ENCODE measurements at places on chromosomes 3 and 15.

GRCh38 chr3:8768364-8769087, 887 bp downstream of the OXTR start:
- no peak for DNase-seq

DNA sequence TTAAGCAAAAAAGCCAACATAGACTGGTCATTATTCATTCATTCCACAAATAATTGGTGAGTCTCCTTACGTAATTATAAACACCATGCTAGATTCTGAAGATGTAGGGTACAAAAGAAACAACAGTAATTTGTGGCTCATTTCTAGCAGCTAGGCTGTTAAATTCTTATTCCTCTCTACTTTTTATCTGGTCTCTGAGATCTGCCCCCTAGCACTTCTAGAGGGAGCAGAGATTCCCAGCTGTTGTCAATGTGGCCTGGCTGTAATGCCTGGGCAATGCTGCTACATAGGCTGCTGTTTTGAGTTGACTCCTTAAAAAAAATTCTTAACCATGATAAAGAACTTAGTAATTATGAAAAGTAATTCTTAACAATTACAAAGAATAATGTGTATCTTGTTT, 434.9 kb upstream of the THRB start:
- DNase-seq: no peak

- no peak for DNase-seq
These were observed 318.6 kb downstream of the SUCLG2 start for GRCh38 chr3:67335813-67336212.

DNA sequence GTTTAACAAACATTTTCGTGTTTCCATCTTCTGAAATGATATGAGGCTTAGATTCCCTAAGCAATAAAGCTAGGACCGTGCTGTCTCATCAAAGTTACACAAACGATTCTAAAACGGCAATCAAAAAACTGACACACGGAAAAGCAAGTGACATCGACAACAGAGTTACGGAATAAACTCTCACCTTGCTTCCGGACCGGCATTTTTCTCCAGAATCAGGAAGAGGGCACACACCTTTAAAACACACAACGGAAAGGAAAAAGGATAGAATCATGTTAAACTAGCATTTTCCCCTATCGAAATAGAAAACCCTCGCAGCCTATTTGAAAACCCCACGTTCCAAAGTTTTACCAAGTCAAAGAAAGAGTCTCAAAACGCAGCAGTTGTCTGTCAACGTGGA, 1.4 kb downstream of the DLG1 start:
- DNase-seq: no peak

- DNase-seq: peak; percentile 24
These were observed 13.0 kb downstream of the TGM5 start for GRCh38 chr15:43253431-43254403.

GRCh38 chr3:17103579-17103978, 218.8 kb downstream of the PLCL2 start:
- DNase-seq: no peak

DNA sequence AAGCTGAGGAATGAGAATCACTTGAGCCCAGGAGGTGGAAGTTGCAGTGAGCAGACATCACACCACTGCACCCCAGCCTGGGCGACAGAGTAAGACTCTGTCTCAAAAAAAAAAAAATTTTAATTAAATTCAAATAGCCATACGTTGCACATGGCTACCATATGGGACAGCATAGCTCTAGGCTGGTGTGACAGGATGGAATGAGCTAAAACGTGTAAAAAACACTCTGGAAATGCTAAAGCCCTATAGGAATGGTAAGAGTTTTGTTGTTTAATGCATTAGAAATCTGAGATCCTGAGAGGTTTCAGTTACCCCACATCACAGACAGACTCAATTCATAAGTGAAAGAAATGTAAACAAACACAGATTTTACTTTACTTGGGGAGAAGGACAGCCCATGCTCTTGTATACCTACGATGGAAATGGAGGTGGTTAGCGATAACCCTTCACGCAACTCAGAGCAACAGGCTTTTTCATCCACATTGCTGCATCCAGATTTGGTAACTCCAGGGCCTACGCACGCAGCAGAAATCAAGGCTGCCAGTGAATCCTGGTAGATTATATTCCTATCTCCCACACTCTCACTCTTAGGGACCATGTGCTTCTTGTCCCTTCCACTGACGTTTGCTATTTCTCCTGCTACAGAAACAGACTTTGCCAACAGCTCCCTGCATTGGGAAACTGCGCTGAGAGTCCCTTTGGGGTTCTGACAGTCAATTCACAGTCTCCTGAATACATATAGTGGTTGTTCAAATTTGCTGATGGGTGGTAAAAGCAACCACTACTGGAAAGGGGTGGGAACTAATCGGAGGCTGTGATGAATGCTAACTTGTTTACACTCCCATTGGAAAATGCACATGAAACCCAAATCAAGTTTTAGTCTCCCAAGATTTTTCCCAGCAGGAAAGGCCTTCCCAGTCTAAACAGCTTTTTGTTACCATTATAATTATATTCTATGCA, 3.1 kb downstream of the SH3BP5 start:
- no peak for DNase-seq

DNA sequence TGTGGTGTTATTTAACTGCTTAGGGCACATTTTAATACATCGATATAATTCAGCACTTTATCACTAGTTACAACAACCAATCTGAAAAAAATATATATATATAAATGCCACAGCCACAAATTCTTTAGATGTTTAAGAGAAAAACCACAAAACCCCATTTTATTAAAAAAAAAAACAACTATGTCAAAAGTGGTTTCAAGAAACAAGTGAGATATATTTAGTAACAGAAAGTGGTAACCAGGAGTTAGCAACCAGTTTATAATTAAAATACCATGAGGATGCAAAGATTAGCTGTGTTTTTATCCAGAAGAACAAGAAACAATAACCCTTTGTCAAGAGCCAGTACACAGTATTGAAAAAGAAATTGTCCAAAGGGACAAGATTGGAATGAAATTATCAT, 14.8 kb upstream of the DIPK2A start:
- no peak for DNase-seq

DNA sequence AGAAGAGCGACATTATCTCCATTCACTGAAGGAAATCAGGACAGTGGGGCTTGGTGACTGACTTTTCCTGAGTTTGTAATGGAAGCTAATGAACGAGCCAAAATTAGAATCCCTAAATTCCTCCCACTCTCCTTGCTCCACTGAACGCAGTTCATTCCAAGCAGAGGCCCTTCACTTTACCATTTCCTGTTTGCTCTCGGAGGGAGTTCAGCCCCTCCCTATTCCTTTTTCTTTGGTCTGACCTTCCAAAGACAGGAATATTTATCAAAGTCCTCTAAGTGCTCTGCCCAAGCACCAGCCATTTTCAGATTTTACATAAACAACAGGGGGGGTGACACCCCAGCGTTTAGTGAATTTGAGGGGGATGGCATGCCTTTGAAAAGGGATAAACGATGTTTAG, 24.0 kb upstream of the PTPRG start:
- no peak for DNase-seq

DNA sequence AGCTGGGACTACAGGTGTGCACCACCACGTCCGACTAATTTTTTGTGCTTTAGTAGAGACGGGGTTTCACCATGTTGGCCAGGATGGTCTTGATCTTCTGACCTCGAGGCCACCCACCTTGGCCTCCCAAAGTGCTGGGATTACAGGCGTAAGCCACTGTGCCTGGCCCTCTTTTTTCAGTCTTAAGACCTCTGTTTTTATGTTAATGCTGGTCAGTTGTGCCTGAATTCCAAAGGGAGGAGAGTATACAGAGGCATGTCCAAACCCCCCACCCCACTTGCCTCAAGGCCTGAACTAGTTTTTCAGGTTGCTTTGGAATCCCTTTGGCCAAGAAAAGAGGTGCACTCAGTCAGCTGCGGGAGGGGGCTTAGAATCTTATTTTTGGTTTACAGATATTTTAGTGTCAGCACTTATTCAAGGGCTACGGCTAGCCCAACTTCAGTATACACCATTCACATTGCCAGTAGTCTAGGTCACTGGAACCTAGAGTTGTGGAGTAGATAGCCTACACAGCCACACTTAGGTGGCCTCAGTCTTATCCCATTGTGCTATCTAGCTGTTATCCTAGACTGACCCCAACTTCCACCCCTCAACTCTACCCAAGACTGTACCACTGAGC, 128.0 kb upstream of the TPM1 start:
- DNase-seq: no peak

DNA sequence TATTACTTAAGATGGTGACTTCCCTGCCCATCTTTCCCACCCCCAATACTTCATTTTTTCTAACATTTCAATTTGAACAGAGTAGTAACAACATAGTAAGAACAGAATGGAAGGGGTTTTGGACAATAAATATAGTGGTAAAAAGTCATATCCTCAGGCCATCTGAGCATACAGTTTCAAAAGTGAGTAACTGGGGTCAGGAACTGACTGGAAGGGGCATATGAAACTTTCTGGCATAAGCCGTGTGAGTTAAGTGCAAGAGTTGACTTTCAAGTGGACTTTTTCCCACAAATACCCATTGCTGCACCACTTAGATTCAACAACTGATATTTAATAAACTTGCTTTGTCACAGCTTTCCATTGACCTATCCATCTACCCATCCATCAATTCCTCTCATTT, 153.5 kb upstream of the IL12A start:
- no peak for DNase-seq

GRCh38 chr3:27147215-27147614, 222.0 kb downstream of the NEK10 start:
- no peak for DNase-seq

DNA sequence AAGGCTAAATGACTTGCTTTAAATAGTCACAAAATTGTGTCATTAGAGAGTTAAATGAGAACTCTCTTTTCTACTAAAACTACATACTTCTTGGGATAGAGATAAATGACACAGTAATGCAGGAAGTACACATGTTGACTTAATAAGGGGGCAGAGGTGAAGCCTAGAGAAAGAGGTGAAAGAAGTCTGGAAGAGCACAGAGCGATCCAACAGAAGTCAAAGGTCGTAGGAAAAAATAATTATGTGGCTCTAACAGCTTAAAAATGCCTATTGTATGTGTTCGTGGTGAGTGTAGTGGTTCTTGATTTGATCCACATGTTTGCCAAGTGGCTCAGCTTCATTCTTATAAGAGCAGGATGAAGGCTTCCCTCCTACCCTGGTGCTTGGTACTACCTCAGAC, 61.7 kb downstream of the TMEM212 start:
- DNase-seq: no peak

GRCh38 chr3:132325634-132326033, 8.4 kb downstream of the ACP3 start:
- DNase-seq: no peak

GRCh38 chr3:51971350-51971749, 2.5 kb downstream of the ABHD14B start:
- DNase-seq: no peak

- DNase-seq: no peak
These were observed 53.3 kb downstream of the AAGAB start for GRCh38 chr15:67201136-67201535.

- DNase-seq: no peak
These were observed 170.5 kb upstream of the LRIG1 start for GRCh38 chr3:66671291-66671690.

DNA sequence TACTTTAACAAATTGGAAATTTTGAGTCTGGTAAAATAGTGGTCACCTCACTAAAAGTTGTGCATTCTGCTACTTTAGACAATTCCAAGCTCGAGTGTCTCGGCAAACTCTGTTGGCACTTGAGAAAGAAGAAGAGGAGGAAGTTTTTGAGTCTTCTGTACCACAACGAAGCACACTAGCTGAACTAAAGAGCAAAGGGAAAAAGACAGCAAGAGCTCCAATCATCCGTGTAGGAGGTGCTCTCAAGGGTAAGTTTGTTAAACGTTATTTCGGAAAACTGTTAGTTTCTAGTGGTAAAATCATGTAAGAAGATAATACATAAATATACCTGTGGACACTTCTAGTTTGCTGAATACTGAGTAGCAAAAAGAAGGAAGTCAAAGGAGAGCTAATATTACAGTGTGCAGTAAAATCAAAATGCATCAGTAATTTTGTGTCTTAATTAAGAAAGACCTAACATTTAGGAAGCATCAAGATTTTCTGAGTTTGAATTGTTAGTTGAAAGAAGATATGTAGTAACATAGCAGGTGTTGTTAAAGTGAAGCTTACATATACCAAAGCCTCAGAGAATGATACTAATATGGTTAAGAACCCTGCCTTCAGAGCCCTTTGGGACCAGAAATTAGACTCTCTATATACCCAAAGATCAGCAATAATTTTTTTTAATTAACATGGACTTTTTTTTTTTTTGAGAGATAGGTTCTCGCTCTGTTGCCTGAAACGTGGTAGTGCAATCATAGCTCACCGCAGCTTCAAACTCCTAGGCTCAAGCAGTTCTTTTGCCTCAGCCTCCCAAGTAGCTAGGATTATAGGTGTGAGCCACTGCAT, 23.0 kb downstream of the BUB1B start:
- DNase-seq: no peak

DNA sequence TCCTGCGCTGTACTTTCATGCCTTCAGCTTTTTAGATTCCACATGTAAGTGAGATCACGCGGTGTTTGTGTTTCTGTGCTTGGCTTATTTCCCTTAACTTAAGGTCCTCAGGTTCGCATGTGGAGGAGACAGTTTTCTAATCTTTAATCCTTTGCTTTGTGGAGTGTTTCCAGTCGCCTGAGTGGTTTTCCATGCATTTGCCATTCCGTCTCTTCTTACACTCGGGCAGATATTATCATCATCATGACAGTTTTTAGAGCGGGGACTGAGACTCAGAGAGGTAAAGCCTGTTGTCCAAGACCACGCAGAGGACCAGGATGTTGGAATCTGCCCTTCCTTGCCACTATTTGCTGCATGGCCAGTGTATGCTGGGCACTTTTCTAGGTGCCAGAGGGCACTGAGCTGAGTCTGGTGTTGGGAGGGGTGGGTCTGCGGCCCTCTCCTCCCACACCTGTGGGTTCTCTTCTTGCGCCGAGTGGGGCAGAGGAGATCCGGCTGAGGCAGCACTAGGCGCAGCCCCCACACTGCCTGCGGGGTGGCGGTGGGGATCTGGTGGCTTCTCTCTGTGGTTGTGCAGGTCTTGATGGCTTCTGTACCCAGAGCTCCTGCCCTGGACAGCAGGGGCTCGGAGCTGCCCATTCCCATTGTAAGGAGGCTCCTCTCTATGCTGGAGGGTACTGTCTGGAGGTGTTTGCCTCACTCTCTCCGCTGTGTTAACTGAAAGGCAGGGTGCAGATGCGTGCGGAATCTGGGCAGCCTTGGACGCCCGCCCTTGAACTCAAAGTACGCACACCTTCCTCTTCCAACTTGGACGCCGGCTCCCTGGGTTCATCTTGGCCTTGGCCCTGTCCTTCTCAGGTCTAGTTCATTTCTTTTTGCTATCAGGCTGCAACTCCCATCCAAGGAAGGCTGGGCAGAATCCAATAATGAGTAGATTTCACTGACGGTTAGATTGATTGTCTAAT, 156.0 kb upstream of the RGMA start:
- no peak for DNase-seq

DNA sequence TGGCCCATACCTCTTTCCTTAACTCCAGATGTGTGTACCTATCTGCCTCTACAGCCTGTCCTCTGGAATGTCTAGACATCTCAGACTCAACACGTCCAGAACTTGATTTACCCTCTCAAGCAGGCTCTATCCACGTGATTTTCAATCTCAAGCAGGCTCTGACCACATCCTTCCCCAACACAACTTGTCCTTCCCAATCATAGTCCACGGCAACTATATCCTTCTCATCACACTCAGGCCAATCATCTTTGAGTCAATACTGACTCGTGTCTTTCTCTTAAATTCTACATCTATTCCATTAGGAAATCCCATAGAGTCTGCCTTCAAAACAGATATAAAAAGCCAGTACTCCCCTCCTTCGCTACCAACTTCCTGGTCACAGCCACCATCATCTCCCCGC, 70.4 kb downstream of the FOXP1 start:
- DNase-seq: no peak

- no peak for DNase-seq
These were observed 50.0 kb upstream of the GSK3B start for GRCh38 chr3:120144267-120144666.

- DNase-seq: no peak
These were observed 740 bp upstream of the ZBTB47 start for GRCh38 chr3:42652611-42653302.
